Activated CD8-positive, alpha-beta memory T cell treated with anti-CD3 and anti-CD28 coated beads, Interleukin-2, amount 50 U/mL, for 4 hours (primary cell): ENCODE measurements at places on chromosomes 3 and 15.

DNA sequence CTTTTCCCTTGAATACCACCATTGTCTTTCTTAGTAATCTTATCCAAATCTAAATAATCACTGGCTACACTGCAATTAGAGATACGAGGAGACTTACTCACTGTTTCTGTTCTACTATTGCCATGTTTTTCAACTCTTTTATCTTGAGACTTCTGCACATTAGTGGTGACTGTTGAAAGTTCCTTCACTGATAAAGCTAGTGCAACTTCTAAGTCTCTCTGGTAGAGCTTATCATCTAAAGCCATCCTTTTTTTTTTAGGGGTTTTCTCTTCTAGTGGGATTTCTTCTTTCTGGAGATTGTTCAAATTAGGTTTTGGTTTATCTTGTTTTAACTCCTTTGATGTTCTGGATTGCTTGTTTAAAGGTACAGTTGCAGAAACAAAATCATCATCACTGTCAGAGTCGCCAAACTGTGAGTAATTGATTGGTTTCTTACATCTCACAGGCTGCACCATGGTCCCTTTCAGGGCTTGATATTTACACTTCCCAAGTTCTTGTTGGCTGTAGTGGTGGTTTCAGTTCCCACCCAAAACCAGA, 37.7 kb downstream of the NCK1 start:
- DNase-seq, result no peak

DNA sequence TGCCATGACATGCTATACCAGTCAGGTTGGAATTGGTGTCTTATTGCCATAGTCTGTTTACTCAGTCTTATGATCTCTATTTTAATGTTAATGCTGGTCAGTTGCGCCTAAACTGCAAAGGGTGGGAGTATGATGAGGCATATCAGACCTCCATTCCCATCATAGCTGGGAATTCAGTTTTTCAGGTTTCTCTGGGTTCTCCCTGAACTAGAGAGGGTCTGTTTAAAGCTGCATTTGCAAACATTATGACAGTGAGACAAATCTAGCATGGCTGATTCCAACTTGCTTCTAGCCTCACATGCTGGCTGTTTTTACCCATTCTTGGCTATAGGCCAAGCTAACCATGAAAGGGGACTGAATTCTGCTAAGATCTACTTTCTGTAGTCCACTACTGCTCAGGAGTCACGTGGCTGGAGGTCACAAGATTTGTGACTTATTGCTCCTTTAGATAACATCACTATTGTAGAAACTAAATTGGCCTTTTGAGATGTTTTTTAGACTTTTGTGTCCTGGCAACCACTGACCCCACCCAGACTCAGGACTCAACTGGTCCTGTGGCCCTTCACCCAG, 96.5 kb downstream of the TGFBR2 start:
- DNase-seq, result no peak

DNA sequence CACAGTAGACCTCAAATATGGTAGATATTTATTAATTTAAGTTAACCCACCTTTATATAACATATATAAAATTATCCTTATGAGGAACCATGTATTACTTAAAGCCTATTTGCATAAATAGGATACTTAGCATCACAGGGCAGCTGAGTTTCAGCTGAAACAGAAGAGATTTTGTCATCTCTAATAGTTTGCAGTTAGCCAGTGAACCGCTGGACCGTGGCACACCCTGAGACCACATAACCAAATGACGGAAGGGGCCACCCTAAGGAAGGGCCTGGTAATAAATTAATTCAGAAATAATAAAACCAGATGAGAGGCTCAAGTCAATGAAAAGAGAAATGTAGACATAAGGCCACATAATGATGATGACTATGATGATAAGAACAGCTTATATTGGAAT, 107.7 kb downstream of the MYO5A start:
- no peak for DNase-seq

- no peak for DNase-seq
Measured at GRCh38 chr3:143184099-143184498, 64.5 kb downstream of the CHST2 start.
